ENCODE measurements at places on chromosomes 2 and 18.

DNA sequence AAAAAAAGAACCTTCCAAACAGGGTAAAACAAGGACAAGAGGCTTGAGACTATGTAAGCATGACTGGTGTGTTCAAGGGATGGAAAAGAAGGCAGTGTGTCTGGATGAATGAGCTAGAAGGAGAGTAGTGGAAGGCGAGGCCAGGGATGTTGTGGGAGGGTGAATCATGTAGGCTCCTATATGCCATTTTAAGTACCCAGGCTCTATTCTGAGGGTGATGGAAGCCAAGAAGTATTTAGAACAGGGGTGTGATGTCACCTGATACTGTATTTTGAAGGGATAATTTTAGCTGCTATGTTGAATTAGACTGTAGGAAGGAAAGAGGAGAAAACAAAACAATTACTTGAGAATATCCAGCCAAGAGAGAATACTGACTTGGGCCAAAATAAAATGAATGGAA lies 524.7 kb upstream of the CRIM1 start:
- no peak for DNase-seq

- no peak for DNase-seq
Measured at GRCh38 chr2:234405462-234405861, 91.4 kb downstream of the ARL4C start.

DNA sequence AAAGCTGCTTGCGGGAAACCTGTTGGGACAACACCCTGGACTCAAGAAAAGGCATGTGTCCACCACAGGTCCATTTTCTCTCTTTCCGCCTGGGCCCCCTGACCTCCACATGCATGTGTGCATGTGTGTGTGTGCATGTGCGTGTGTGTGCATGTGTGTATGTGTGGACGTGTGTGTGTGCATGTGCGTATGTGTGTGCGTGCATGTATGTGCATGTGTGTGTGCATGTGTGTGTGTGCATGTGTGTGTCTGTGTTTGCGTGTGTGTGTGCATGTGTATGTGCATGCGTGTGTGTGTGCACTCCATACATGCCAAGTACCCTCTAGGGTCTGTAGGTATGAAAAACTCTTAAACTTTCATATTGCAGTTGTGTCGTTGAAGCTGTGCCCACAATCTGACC lies 16.3 kb downstream of the CAPN14 start:
- no peak for DNase-seq

DNA sequence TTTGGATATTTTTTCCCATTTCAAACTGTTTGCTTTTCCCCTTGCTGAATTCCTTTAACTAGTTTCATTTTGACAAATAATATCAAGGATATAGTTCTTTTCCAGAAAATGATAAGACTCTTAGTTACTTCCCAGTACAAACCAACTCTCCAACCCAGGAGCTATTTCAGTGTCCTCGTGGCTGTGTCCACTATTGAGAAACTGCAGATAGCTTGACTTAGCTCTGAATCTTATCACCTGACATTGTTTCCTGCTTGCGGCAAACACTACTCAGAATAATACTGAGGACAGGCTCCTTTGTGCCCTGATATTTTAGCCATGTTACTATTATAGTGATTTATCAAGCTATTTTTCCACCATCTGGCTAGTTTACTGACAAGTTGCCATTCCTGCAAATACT lies 74.6 kb downstream of the KLF7 start:
- DNase-seq: no peak

DNA sequence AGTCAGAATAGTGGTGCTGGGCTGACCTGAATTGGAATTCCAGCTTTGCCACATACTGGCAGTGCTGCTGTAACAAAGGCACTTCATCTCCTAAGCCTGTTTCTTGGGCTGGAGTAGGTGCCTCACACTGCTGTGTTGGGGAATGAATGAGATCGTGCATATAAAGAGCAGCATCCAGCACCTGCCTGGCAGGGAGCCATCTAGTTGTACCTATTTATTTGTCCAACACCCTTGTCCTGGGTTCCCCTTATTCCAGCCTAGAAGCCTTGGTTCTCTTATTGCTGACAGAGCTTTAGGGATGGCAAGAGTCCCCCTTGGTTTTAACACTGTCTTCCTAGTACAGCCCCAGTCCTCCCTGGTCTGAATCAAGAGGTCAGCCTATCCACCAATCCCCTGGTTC lies 275.3 kb upstream of the RAB12 start:
- DNase-seq: no peak

DNA sequence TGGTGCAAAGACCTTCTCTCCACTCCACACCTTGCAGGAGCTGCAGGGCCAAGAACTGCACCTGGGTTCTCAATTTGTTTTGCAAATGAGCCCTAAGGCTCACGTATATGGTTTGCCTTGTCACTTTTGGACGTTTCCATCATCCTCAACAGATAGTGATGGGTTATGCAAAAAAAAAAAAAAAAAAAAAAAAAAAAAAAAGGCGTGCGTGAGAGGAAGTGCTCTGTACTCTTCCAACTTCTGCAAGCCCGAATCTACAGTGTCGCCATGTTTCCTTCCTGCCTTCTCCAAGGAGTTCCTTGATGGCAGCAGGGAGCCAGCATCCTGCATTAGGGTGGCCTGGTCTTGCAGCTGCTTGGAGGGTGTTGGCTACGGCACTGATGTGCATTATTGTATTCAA lies 4.0 kb upstream of the INHBB start:
- no peak for DNase-seq
